Fibroblast of the aortic adventitia (primary cell): ENCODE measurements at places on chromosomes 16 and 17.

GRCh38 chr16:85330694-85331188 lies 218.5 kb upstream of the CIBAR2 start:
- DNase-seq: peak; percentile 92

- no peak for DNase-seq
Observed at GRCh38 chr17:54521137-54521536, 379.5 kb upstream of the TOM1L1 start.

GRCh38 chr16:15618392-15618791 lies 24.6 kb downstream of the MARF1 start:
- DNase-seq: peak; percentile 66

DNA sequence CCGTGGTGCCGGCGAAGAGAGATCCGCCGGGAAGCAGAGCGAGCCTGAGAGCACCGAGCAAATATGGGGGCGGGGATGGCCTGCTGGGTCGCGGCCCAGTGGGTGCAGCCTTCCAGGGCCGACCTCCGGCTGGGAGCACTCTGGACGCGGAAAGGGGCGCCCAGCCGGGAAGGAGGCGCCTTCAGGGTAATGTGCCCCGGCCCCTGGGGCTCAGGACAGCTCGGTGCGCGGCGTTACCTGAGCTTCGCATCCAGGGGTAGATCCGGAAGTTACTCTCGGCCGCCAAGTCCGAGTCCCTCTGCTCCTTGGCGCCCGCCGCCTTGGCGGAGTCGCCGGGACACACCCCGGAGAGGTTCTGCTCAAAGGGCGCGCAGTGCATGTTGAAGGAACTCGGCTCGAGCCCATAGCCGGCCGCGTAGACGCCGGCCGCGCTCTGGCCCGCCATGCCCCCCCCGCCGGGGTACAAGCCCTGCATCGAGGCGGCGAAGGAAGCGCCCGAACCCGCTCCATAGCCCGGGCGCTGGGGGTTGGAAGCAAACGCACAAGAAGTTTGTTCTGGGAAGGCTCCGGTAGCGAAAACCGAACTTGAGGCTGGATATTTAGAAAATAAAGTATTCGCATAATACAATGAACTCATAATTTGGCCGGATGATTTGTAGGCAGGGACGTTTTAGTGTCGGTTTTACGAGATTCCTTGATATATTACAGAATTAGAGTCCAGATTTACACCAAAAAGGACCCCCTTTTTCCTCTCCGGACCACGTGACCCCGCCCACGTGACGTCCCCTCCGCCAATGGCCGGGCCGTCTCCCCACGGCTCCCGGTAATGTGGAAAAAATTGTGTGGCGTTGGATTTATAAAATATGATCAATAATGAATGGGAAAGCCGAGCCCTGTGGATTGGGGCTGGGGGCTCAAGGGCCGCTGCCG lies at the start of gene HOXB7:
Gene HOXB7 (minus strand): TSS at position 736 of the 930 bp plus-strand sequence. CDS start 99 bp downstream, at position 637.
- peak; percentile 48 for DNase-seq

DNA sequence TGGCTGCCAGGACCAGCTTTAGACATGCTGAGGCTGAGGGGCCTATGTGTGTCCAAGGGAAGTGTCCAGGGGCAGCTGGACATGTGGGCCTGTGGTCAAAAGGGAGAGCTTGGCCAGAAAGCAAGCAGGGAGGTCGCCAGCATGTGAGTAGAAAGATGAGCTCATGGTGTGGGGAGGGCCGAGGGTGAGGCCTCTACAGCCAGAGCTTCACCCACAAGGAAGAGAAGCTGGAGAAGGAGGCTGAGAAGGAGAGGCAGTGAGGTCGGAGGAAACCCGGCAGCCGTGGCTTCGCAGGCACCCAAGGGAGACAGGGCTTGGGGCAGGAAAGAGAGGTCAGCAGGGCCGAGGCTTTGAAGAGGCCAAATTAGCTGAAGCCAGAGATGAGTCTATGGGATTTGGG lies 4.0 kb upstream of the HSD11B2 start:
- DNase-seq: no peak

DNA sequence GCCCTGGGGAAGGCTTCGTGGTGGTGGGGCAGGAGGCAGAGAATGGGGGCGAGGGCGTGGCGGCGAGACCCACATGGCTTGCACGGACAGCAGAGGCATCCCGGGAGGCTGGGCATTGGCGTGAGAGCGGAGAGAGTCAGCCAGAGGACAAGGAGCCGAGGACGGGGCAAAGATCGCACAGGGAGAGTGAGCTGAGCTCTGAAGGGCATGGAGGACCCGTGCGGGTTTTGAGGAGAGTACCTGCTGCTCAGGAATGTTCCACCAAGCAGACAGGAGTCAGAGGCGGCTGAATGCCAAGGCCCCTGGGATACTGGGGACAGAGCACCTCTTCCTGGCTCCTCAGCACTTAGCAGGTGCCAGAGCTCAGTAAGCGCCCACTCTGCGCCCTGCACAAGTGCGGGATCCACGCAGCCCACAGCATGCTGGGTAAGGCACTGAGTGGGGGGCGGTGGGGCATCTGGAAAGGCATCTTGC lies 47.8 kb downstream of the ARHGAP27 start:
- no peak for DNase-seq

GRCh38 chr17:82457073-82457928 lies 1.2 kb upstream of the NARF start:
- peak; percentile 22 for DNase-seq

- DNase-seq: peak; percentile 53
Observed at GRCh38 chr17:32277284-32277683, 11.7 kb downstream of the RHBDL3 start.

- no peak for DNase-seq
Observed at GRCh38 chr16:27298132-27298531, 15.6 kb upstream of the IL4R start.

DNA sequence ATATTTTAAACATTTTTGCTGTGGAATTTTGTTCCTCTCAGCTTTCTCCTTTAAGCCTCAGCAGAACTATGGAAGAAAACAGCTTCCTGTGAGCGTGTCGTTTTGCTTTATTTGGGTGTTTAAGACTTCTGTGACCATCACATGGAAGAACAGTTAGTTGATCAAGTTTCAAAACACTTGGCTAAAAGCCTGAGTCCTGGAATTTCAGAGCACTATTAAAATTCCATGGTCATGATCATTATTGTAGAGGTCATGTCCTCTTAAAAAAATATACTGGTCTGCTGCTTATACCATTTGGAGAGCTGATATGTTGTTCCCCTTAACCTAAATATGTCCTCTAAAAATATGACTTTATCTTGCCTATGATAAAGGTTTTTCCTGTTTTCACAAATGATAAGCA lies 12.6 kb upstream of the CDR2 start:
- DNase-seq: peak; percentile 95

- peak; percentile 79 for DNase-seq
Observed at GRCh38 chr17:21166595-21167210, 39.9 kb downstream of the DHRS7B start.

- DNase-seq: peak; percentile 94
Observed at GRCh38 chr17:68514831-68515635, 2.8 kb downstream of the PRKAR1A start.

GRCh38 chr17:34370376-34370996 lies 7.5 kb upstream of the CCL1 start:
- no peak for DNase-seq

DNA sequence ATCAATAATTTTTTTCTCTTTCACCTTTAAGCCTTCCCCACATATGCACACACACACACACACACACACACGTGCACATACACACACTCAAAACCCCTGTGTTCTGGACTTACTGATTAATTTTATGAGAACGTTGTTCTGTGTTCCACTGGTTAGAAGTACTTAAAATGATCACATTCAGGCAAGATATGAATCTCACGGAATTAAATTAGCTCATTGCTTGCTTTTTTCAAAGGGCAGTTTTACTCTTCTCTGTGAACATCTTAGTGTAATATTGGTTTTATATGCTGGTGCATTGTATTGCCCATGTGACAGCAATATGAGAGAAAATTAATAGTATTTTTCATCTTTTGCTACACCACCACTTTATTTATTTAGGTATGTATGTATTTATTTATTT lies 377.3 kb upstream of the RBFOX1 start:
- DNase-seq: no peak

DNA sequence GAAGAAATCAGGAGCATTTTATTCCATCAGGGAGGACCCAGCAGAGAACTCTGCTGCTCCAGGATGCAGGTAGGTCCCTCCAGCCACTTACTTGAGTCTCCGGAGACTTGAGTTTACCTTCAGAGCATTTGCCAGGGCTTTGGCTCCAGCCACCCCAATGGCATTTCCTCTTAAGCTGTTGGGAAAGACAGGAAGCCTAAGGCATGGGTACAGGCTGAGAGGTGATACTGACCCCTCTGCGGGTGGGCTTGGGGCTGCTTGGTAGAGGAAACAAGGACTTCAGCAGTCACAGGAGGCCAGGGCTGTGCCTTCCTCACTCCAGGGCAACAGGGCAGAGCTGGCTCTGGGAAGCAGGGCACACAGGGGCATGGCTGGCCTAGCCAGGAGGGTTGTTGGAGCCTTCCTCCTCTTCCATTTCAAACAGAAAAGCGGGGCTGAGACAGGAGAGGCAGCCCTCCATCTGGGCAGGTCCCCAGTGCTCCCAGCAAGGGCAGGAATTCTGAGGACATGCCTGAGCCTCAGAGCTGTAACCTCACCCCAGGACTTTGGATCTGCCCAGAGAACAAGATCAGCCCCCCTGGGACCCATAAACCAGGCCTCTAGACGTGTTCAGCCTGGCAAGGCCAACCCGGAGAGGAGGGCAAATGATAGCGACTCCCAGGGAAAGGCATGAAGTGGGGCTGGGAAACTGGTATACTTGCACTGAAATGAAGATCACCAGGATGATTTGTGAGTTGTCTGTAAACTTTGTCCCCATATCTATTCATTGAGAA lies 34.4 kb downstream of the NLRC3 start:
- no peak for DNase-seq

- no peak for DNase-seq
Observed at GRCh38 chr16:67174706-67175231, 4.4 kb downstream of the NOL3 start.

DNA sequence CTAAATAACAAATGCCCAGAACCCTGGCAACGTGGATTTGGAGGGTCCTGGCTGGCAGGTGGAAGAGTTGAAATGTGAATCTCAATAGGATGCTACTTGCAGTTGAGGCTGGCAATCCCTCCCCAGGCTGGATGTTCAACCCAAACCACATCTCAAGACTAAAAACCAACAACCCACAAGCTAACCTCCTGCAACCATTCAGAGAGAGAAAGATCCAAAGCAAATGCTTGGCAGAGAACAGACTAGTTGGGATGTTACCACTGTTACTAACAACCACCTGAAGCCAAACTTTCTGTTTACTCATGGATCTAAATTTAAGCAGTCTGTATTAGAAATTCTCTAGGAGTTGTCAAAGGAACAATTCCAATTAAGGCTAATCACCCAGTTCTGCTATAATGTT lies 27.9 kb downstream of the SMG6 start:
- DNase-seq: no peak

DNA sequence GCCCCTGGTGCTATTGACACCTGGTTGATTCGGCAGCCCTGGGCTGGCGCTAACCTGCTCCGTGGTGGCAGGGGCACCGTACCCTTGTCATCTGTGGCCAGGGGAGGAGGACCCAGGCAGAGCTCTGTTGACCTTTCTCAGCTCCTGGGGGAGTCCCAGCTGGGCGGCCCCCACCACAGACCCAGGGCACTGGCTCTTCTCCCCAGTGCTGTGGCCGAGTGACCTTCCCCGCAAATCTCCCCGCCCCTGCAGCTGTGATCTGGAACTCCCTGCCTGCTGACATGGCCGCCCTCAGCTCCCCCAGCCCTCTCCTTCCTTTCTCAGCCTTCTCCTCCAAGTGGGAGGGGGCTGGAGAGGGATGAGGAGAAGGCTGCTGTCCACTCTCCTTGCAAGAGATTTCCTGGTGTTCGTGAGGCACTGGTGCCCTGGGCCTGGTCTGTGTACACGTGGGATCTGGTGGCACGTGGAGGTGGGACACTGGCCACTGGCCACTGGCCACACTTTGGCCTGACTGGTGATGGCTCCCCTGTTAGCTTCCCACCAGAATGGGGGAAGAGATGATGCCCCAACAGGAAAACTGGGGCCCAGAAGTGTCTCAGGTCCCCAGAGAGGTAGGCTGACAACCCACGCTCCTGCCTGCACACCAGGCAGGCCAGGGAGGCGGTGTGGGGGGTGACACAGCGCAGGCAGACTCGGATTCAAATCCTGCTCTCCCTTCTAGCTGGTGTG lies 8.2 kb downstream of the FMNL1 start:
- no peak for DNase-seq

- DNase-seq: peak; percentile 5
Observed at GRCh38 chr16:17951378-17951777, 385.2 kb downstream of the NPIPA8 start.
